ENCODE measurements at places on chromosomes 4 and X.

- DNase-seq = no peak
These were observed 116.2 kb upstream of the DCLK2 start for GRCh38 chr4:149961876-149962597.

DNA sequence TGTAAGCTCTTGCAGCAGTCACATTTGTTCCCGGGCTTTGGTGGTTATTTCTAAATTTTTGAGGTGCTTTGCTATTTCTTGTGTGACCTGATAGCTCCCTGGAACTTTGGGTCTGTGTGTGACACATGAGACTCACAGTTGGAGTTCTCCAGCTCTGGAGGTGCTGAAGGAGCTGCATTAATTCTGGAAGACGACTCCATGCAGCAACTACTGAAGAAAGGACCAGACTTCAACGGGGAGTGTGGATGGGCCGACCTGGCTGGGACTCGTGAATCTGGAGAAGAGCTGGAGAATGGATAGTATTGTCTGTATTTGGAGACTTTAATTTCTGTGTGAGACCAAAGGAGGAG lies 1.5 kb downstream of the MRFAP1 start:
- no peak for DNase-seq

DNA sequence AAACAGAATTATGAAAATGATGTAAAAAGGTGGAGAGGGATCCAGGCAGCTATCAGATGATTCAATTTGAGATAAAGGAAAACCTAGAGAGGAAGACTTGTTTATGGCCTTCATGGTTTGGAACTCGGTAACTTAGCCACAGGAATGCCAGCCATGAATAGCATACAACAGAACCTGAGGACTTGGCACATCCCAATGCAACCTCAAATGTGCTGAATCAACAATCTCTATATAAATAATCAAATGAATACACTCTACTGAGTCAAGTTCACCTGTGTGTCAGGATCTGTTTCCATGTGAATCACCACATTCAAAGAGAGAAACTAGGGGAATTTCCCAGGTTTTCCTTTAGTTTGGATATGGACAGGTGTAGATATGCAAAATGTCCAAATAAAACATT lies 86.9 kb downstream of the MBNL3 start:
- no peak for DNase-seq

DNA sequence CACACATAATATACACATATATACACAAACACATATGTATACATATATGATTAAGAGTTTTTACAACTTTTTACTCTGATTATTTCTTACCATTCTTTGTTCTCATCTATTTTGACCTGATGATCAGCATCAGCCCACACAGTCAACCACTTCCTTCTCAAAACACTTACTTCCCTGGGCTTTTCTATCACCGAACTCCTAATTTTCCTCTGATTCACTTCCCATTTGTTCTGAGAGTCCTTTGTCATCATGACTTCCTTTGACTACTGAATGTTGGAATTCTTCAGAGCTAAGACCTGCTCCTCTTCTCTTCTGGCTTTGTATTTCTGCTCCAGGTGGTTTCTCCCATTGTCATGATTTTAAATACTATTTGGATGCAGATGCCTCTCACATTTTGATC lies 209.5 kb upstream of the AFF2 start:
- DNase-seq = no peak

DNA sequence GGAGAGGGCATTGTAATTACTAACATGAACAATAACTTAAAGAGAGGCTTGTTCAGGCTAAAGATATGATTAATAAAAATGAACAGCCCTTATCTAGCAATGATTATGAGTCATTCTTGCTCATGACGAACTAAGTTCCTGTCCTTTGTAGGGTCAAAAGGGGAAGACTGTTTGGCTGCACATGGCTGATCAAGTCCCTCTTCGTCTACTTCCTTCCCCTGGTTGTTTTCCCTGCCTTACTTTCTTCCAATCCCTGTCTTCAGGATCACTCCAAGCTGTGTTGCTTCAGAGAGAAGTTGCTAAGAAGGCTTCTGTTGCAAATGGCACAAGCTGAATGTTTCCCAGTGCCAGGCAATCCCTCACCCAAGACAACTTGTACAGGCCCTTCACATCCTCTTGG lies 115.0 kb upstream of the HS3ST1 start:
- no peak for DNase-seq

- DNase-seq = no peak
These were observed 60.1 kb downstream of the WFS1 start for GRCh38 chr4:6329478-6330383.

DNA sequence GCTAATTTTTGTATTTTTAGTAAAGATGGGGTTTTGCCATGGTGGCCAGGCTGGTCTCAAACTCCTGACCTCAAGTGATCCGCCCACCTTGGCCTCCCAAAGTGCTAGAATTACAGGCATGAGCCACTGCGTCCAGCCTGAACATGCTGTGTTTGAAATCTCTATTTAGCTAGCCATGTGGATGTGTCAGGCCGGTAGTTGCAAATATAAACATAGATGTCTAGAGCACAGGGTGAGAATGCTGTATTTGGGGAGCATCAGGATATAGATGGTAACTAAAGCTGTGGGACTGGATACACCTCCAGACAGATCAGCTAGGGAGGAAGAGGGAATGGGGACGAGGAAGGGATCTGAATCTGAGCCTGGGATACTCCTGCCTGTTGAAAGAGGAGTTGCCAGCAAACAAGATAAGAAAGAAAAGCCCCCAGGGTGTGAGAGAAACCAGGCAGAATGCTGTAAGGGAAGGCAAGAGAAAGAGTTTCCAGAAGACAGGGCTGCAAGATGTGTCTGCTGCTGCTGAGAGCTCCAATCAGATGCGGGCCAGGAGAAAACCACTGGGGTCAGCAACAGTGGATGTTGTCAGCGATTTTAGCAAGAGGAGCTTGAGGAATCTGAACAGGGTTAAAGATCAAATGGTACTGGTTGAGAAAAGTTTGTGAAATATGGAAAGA lies 177.4 kb downstream of the PALLD start:
- DNase-seq = no peak

GRCh38 chr4:137861682-137862081 lies 329.4 kb upstream of the PCDH18 start:
- DNase-seq = no peak
